ENCODE measurements at places on chromosomes 11 and 22. TPM values are rescaled to one million over a fixed set of nuclear protein-coding genes. Genes with fewer than 3 reads are reported as not detected.

The MS4A3 gene
- not detected for total RNA-seq

GRCh38 chr11:117439256-117439655 is 111.6 kb downstream of the CEP164 start:
- no peak for DNase-seq

DNA sequence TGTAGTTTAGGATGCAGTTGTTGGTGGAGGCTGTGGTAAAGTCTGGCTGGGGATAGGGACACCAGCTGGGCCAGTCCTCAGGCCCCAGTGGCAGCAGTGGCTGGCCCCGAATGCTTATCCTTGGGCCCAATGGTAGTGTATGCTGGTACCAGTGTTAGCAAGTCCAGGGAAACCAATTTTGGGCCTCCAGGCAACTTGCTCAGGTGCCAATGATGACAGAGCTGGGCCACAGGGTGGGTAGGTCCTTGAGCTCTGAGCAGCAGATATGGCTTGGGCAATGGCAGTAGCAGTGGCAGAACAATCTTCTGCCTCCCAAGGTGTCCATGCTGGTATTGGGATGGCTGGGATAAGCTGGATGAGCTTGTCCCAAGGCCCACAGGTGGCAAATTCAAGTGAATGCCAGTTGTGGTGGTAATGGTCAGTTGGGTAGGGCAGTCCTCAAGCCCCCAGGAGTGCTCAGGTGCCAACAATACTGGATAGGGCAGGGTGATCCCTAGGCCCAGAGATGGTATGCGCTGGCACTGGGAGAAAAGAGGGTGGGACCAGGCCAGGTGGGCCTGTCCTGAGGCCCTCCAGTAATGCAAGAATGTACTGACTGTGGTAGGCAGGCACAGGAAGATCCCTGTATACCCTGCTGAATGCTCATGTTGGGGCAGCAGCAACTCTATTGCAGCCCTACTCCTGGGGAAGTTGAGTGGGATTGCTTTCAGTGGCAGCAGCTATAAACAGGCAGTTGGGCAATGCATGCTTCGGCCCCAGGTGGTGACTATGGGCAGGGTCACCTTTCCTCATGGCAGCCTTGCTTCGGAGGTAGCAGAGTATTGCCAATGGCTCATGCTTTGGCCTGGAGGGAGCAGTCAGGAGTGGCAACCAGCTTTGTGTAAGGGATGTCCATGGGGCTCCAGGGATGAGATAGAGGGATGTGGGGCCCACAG is 54.7 kb downstream of the KCNQ1OT1 start:
- no peak for DNase-seq

The RFPL1 gene
- not detected for total RNA-seq

GRCh38 chr11:98829971-98830370 is 190.8 kb upstream of the CNTN5 start:
- no peak for DNase-seq

The USP2 gene
- 20.6 TPM for total RNA-seq

DNA sequence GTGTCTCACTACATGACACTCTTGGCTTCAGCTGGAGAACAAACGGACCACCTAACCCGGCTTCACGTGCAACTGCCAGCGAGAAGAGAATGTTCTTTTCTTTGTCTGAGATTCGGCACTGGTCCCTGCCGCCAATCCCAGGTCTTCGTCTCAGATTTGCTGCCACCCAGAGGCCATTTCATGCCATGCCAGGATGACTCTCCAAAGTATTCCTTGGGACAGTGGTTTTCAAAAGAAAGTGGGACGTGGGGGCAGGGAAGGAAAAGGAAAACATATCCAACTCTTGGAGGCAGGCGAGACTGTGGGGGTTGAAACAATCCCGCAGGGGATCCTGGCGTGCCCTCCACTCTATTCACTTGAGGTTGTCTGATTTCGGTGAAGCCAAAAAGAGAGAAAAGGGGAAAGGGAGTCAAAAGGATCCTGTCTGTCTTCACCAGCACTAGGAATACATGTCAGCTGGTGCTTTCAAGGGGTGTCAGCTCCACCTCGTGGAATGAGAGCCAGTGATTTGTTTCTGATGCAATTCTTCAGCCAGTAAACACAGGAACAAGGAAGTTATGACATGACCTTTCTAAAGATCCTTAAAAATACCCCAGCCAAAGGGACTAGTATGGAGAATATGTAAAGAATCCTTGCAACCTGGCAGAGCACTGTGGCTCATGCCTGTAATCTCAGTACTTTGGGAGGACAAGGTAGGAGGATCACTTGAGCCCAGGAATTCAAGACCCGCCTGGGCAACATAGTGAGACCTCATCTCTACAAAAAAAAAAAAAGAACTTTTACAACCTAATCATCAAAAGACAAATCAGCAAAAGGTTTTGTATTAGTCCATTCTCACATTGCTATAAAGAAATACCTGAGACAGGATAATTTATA is 41.0 kb upstream of the APLNR start:
- DNase-seq, result peak; percentile 23

DNA sequence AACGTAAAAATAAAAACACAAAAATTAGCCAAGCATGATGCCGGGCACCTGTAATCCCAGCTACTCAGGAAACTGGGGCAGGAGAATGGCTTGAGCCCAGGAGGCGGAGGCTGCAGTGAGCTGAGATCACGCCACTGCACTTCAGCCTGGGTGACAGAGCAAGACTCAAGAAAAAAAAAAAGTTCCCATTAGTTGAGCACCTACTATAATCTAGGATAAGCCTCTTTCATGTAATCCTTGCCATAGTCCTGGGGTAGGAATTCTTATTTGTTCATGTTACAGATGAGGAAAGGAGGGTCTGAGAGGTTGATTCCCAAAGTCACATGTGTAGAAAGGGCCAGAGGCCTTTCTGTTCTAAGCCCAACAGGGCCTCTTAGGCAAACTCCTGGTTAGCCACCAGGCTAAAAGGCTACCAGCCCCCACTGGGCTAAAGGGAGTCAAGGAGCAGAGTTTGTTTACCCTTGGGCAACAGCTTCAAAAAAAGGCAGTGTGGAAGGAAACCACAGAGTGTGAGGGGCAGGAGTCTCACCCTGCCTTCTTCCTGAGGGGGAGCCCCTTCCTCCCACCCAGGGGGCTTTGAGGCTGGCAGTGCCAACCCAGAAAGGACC is 21.6 kb upstream of the CSNK1E start:
- no peak for DNase-seq

DNA sequence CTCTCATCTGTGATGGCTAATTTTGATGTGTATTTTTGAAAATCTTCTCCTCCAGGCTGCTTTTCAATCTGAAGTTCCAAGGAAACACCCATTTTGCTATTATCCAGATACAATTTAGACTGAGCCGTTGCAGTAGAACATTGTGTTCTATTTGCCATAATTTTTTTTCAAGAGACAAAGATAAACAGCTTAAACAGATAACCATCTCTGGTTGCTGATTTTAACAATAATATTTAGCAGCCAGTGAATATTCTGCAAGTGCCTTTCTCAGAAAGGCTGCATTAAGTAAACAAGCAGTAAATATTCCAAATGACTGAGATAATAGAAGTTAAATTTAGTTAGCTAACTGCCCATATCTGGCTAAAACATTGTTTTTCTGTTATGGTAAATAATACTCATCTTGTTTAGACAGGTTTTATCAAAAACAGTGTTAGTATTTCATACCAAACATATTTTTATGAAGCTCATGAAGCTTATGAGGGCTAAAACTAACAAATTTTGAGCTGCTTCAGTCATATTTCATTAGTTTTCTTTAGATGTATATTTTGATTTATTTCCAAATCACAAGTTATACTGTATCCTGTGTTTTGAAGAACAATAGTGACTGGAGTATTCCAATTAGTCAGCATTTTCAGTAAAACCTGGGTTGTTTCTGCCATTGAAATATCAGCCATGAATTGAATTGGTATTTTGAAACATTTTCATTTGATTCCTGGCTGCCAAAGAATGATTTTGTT is 206.7 kb downstream of the SBF2 start:
- DNase-seq, result no peak

DNA sequence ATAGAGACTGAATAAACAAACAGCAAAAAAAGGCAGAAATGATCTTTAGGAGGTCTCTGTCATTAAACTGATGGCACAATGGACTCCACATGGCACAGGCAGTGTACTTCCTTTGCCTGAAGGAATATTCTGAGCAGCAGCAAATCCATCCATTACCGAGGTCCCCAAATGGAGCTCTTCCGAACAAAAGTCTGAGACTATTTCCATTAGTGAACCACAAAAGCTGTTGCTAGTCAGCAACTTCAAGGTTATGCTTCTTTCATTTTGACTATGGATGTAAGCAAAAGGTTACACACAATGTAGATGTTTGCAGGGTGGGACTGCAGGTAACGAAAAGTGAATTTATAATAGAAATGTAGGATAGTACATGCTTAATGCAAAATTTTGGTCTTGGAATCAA is 14.5 kb downstream of the NARS2 start:
- no peak for DNase-seq

GRCh38 chr11:8765294-8765693 is 82.7 kb downstream of the RPL27A start:
- DNase-seq, result no peak

The RDX gene
- total RNA-seq, result 25.5 TPM

- DNase-seq, result no peak
Measured at GRCh38 chr22:44357296-44357965, 44.7 kb upstream of the SHISAL1 start.

The ASCL2 gene
- not detected for total RNA-seq

DNA sequence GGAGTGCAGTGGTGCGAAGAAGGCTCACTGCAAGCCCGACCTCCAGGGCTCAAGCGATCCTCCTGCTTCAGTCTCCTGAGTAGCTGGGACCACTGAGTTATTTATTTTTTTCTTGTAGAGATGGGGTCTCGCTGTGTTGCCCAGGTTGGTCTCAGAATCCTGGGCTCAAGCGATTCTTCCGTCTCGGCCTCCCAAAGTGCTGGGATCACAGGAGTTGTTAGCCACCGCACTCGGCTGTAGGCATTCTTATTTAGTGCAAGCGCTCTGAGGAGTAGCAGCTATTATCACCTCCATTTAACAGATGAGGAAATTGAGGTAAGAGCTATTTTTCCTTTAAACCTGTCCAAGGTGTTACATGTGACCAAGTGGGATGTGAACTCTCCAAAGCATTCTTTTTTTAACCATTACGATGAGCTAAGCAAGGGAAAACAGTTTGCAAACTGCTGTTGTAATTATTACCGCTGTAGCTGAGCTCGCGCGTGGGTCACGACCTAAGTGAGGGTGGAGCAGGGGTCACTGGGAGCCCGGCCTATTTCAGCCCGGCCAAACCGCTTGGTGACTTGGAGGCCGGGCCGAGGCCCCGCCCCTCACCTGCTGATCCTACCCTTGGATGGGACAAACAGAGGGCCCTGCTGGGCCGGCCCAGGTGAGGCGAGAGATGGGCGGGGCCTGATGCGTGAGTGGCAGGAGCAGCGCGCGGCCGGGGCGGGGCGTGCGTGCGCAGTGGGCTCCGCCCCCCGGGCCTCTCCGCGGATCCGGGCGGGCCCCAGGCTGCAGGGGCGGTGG is 449 bp upstream of the KREMEN1 start:
- DNase-seq, result peak; percentile 72

The LRRC56 gene
- 1.5 TPM for total RNA-seq

The WDR74 gene
- 98.4 TPM for total RNA-seq

The PRRG4 gene
- not detected for total RNA-seq

The PATE4 gene
- not detected for total RNA-seq

Measured in OCI-LY7 (cell line).